Vagina (tissue), 2 donors: ENCODE measurements at places on chromosomes 4 and X. TPM values are rescaled to one million over a fixed set of nuclear protein-coding genes. Genes with fewer than 3 reads are reported as not detected.

DNA sequence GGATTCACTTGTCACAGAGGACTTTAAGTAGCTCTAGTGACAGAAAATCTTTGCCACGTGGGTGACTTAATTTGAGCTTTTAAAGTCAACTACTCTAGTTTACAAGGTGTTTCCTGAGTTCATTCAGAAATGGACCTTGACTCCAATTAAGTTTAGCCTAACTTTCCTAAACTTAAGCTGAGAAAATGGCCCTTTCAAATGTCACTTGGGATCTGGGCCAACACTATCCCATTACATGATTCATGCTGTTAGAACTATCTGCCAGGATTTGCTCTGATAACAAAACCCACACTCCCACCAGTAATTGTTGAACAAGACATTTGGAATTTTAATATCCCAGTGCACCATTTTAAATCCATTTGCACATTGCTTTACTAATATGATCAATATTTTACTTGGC lies 40.8 kb downstream of the C4orf46 start:
- no peak for DNase-seq

DNA sequence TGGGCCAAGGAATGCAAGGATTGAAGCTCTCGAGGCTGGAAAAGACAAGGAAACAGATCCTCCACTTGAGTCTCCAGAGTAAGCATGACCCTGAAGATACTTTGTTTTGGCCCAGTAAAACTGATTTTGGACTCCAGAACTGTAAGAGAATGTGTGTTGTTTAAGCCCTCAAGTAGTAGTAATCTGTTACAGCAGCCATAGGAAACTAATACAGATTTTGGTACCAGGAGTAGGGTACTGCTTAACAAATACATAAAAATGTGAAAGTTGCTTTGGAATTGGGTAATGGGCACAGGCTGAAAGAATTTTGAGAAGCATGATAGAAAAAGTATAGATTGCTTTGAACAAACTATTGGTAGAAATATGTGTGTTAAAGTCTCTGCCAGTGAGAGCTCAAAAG lies 17.4 kb upstream of the FRAS1 start:
- DNase-seq = no peak

GRCh38 chr4:124722071-124722470 lies 9.5 kb upstream of the ANKRD50 start:
- no peak for DNase-seq

FDCSP gene
- total RNA-seq = not detected

PDHA1 gene
- total RNA-seq = 41.0 TPM

ESX1 gene
- not detected for total RNA-seq
